EL (cell line): ENCODE measurements at places on chromosomes 3 and 15.

- DNase-seq: no peak
These were observed 5.4 kb downstream of the PCBP4 start for GRCh38 chr3:51961602-51962569.

GRCh38 chr15:80264031-80264430 lies 12.0 kb upstream of the CTXND1 start:
- DNase-seq: no peak

DNA sequence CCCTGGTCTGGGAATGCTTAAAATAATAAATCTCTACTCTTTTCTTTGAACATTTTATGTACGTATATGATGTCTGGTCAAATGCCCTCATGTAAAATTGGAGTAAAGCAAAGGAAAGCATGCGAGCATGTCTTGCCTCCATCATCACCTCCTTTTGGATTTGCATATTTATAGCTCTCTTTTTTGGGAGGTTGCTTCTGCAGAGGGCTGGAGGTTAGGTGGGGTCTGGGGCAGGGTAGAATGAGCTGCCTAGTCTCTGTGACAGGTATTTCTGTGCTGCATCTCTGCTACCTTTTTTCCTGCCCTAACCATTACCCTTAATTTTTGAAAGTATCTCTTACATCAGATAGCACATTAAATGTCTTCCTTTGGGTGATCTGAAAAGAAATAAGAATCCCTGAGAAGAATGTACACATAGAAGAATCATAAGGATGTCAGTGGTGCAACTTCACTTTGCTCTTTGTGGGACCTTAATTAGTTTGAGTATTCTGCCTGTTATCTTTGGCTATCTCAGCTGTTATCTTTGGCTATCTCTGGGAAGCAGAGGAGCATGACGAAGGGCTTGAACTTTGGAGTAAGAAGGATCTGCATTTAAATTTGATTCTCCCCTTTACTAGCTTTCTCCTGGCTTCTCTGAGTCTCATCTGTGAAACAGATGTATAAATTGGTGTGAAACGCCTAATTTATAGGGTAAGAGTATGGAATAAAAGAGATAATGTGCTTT lies 40.2 kb downstream of the PPM1L start:
- no peak for DNase-seq

GRCh38 chr15:86624261-86625036 lies 544.8 kb downstream of the AGBL1 start:
- peak; percentile 71 for DNase-seq

DNA sequence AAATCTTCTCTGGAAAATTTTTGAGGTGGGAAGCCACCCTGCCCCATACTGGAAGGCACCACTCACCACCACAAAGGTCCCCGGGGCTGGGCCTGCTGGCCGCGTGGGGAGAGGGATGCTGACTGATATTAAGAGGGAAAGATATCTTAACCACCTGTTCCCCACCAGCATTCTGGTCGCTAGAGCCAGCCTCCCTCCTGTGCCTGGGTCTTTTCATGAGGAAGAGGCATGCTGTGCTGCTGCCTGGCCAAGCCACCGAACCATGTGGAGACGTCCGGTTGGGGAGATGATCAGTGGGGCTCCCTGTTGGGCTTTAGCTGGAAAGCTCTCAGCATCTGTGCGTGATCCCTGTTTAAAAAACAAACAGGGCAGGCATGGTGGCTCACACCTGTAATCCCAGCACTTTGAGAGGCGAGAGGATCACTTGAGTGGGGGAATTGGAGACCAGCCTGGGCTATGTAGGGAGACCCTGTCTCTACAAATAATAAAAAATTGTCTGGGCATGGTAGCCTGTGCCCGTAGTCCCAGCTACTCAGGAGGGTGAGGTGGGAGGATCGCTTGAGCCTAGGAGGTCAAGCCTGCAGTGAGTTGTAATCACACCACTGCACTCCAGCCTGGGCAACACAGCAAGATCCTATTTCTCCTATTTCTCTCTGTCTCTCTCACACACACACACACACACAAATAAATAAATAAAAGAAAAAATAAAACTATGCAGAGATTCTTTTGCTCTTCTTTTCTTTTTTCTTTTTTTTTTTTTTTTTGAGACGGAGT lies 1.0 kb downstream of the KLHL18 start:
- DNase-seq: peak; percentile 24

DNA sequence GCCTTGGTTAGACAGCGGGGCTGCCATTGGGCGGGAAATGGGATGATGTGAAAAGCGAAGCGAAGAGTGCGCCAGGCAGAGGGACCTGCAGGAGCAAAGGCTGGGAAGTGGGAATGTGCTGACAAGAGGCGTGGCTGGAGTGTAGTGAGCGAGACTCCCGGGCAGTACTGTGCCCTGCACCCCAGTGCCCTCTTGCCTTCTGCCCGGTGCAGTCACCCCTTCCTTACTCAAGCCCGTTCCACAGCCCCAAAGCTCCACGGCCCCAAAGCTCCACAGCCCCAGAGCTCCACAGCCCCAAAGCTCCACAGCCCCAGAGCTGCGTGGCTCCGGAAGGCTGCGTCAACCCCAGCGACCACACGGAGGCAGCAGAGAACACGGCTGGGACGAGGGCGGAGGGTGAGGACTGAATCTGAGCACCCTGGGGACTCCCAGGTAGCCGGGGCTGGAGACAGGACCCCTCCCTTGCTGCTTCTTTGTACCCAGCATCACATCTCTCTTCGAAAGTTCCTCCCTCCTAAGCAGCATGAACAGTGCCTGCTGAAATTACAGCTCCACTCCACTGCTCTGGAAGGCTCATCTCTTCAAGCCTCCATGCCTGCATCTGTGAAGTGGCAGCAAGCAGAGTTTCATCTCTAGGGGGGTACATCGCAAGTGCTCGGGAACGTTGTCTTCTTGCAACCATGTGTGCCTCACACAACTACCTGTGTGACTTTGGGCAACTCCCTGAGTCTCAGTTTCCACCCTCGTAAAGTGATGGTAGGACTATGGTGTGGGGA lies 108.9 kb downstream of the FBLN2 start:
- DNase-seq: peak; percentile 51

DNA sequence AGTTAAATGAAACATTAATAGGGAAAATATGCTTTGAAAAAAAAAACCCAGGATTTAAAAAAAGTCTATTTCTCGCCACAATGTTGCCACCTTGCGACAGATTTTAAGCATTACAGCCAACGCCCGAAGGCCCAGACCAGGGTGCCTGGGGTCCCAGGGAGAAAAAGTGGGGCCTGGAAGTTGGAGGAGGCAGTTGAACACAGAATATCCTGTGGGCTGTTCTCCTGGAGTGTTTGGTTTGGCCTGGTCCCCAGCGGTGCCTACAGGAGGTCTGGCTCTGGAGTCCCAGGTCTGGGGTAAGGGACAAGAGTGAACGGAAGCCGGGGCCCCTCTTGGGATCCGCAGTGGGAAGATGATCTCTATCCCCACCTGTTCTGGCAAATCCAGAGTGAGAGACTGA lies 3.4 kb downstream of the RNU6-1 start:
- DNase-seq: peak; percentile 49

- DNase-seq: peak; percentile 94
These were observed 473.7 kb downstream of the LPP start for GRCh38 chr3:188627652-188628051.

DNA sequence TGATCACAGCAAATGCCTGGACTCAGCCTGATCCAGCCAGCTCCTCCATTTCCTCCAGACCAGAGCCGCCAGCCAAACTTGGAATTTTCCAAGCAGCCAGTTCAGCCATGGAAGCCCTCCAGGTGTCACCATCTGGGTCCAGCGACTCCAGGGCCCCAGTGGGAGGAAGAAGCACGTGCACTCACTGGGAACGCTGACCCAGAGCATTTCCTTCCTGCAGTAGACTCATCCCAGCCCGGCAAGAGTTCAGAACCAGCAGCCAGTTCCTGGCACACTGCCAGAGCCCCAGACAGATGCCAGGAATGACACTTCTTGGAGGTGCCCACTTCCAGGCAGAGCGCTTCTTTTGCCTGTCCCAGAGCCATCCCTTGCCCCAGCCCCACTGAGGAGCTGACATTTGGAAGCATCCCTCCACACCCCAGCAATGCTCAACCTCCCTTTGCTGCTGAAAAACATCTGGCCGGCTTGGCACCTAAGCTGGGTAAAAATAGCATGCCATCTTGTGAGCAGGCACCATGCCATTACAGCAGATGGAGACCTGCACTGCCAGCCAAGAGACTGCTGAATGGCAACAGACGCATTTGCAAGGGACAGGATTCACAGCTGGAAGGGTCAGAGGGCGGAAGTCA lies 460.3 kb upstream of the PROK2 start:
- DNase-seq: no peak

- no peak for DNase-seq
These were observed 3.4 kb downstream of the FYCO1 start for GRCh38 chr3:45992133-45992729.

- DNase-seq: no peak
These were observed 13.6 kb downstream of the MELTF start for GRCh38 chr3:197015790-197016736.

- no peak for DNase-seq
These were observed 109.5 kb upstream of the ABHD17C start for GRCh38 chr15:80585544-80586018.

DNA sequence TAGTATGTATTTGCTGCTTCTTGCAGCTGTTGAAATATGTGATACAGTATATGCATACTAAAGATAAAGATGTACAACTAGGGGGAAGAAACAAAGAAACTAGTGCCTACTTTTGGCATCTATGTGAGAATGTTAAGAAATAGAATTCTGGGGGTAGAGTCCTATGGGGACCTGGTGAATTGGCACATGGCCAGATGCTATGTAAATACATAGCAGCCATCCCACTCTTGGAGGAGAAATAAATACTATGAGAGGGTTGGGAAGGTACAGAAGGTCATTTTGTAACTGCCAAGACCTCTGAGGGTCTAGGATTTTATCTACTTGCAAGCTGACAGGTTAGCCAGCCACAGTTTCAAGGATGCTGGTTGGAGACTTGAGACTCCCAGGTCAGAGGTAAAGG lies 298.3 kb upstream of the TBL1XR1 start:
- DNase-seq: no peak

DNA sequence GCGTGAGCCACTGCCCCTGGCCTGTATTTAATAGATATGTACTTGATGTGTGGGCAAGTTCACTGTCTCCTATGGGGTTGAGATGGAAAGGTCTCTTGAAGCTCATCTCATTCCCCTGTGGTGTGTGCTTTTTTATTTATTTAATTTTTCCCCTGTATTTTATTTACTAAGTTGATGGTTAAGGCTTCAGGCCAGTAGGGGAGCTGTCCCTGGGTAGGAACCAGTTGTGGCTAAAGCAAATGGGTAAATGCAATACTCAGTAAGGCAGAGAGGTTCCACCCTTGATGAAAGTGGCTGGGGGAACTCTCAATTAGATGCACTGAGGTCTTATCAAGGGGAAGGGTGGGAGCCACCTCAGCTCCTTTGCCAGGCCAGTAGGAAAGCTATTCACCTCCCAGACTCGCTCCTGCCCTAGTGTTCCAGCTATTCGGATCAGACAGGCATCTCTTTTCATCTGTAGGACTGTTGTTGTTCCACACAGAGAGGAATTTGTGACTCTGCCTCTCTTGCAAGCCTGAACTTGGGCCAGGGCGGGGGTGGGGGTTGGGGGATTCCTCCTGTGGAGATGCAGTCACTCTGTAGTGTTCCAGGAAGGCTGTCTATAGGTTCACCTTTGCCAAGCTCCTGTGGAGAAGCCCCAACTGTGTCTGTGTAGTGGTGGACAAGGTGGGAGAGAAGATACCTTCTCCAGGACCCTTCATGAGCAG lies 26.1 kb downstream of the PCCB start:
- DNase-seq: no peak

- DNase-seq: no peak
These were observed 236.8 kb upstream of the TBC1D5 start for GRCh38 chr3:17979252-17979651.

DNA sequence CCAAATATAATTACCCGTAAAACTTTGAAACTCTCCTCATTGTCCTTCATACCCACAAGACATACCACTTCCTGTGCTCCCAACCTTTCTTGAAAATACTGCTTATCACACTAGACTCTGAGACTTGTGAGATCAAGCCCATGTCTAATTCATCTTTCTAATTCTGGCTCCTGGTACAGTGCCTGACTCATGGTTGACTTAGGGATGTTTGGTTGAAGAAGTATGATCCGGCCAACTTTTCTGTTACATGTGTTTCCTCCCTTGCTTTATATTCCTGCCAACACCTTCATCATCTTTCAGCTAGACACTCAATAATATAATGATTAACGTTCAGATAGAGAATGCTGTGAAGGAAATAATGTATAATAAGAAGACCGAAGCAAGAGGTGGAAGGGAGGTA lies 58.2 kb downstream of the MEX3B start:
- DNase-seq: no peak

DNA sequence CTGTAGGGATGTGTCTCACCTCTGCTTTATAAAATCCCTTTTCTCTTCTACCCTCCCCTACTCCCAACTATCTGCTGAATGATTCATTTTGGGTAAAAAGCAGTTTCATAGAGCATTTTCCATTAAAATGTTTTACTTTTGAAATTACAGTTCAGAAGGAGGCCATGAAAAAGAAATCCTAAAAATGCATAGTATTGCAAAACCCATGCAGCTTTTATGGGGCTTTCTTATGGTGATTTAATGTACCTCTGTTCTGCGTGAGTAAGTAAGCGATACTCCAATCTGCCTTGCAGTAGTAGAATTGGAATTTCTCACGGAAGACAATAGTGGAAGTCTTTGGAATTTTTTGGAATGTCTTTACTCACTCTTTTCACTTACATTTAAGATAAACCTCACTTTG lies 111.9 kb downstream of the ARPP21 start:
- DNase-seq: no peak

- DNase-seq: no peak
These were observed 307.8 kb upstream of the STT3B start for GRCh38 chr3:31224936-31225335.

DNA sequence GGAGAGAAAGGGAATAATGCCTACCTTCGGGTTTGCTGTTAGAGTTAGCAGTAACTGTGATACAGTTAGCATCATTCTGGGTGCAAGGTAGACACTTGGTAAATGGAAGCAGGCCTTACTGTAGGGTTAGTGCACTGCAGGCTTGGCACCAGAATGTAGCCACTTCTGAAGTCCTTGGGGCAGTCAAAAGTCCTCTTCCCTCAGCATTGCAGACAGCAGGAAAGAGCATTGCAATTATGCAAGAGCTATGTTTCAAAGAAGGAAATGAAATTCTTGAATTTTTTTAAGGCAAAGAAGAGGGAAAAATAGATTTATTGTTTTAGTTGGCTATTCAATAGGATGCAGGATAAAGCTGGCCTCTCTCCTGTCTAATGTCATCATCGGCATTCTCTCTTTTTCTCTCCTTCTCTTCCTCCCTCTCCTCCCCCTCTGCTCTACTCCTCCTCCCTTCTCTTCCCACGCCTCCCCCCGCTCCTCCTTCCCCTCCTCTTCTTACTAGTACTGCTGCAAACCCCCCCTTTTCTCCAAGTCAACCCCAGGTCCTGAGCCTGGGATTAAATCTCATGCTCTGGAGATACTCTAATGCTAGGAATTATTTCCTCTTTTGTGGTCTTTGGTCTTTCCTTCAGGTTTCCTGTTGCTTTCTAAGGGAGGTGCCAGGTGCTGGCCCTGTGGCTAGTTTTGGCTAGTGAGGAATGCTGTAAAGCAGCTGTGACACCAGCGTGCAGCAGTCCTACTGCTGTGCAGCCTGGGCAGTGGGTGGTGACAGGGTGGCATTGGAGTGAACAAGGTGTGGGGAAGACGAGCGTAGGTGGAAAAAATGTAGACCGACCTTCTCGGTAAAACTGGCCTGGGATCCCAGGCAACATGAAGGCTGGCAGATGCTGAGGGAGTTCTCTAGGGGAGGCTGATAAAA lies 21.7 kb downstream of the EEFSEC start:
- DNase-seq: no peak
